ENCODE measurements at places on chromosomes 3 and 15.

DNA sequence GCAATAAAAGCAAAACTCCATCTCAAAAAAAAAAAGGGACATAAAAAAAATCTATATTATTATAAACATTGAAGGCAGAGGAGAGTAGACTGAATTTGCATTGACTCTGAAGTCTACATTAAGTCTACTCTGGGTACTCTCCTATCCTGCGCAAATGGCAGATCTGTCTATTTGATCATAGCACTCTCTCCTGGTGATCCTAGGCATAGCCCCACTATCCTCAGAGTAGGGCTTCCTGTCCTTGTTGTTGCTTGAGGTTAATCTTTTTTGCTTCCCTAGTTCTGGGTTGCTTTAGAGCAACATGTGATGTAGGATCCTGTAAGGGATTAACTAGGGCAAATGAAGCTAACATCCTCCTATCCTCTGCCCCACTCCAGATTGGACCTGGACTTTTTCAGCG lies 82.1 kb upstream of the LRRFIP2 start:
- peak; percentile 25 for DNase-seq

- no peak for DNase-seq
Measured at GRCh38 chr15:90126022-90126421, 23.8 kb upstream of the IDH2 start.

DNA sequence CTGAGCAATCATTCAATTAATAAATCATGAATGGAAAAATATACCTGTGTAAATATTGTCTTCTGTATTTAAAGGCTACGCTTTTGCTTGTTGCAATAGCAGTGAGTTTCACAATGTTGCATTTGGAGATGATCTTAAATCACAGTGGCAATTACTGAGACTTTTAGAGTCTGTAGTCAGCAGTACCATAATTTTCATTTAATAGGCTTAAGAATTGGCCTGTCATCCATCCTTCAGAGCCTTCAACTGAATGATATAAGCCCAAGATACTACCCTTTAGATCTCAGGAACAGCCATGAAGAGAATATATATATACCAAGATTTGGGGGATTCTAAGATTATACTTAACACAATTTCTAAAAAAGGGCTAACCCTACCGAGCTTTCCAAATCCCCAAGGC lies 458.1 kb downstream of the GBE1 start:
- DNase-seq, result no peak

DNA sequence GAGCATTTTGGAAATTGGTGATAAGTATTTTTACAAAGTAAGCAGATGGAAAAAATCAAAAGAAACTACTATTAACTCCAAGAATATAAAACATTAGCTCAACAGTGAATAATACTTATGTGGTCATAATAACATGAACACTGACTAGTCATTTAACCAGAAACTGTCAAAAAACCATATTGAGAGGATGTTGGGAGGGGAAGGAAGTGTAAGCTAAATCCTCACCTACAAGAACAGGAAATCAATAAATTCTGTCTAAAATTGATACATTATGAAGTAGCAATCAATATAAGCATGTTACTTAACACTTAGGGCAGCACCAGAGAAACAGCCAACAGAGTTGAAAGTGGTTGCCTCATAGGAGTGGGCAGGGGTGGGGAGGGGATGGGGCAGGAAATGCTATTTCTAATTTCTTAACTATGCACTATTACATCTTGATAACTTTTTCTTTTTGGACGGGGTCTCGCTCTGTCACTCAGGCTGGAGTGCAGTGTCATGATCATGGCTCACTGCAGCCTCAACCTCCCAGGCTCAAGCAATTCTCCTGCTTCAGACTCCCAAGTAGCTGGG lies 41.7 kb downstream of the CCR3 start:
- no peak for DNase-seq

- DNase-seq, result peak; percentile 70
Measured at GRCh38 chr15:88878720-88879184, 16.6 kb downstream of the HAPLN3 start.

Measured in M059J (cell line).